Caco-2 (cell line): ENCODE measurements at places on chromosomes 11 and 22.
A peak's percentile ranks its signal among the peaks of the same experiment; 100 is the strongest.

GRCh38 chr11:111672949-111673348 lies 70.7 kb downstream of the SIK2 start:
- no peak overlapping the region for H3K4me3 ChIP-seq
- peaks cover 10% of the 10 kb centered on the region for H3K36me3 ChIP-seq
- no peaks in the 10 kb centered on the region for H3K27me3 ChIP-seq
- no peak overlapping the region for H3K27ac ChIP-seq
- no peak for DNase-seq
- H3K4me1 ChIP-seq, result peaks cover 9% of the 10 kb centered on the region; the same call in 1 of the 2 replicates

DNA sequence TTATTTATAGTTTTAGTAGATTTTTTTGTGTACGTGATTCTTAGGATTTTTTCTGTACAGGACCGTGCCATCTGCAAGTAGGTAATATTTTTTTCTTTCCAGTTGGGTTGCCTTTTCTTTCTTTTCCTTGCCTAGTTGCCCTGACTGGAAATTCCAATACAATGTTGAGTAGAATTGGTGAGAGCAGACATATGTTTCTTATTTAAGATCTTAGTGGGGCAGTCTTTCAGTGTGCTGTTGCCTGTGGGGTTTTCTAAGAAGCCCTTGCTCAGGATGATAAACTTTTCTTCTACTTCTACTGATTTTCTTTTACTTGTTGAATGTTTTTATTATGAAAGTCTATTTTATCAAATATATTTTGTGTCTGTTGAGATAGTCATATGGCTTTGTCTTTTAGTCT lies 33.0 kb downstream of the ATXN10 start:
- H3K4me1 ChIP-seq, result no peaks in the 10 kb centered on the region
- H3K27me3 ChIP-seq, result no peaks in the 10 kb centered on the region
- no peak overlapping the region for H3K27ac ChIP-seq
- no peak for DNase-seq

- no peaks in the 10 kb centered on the region for H3K4me1 ChIP-seq
- H3K4me3 ChIP-seq, result no peak overlapping the region
- H3K27me3 ChIP-seq, result no peaks in the 10 kb centered on the region
- no peak for DNase-seq
- H3K36me3 ChIP-seq, result no peaks in the 10 kb centered on the region
These were observed 15.2 kb downstream of the KIF18A start for GRCh38 chr11:28092786-28093185.

DNA sequence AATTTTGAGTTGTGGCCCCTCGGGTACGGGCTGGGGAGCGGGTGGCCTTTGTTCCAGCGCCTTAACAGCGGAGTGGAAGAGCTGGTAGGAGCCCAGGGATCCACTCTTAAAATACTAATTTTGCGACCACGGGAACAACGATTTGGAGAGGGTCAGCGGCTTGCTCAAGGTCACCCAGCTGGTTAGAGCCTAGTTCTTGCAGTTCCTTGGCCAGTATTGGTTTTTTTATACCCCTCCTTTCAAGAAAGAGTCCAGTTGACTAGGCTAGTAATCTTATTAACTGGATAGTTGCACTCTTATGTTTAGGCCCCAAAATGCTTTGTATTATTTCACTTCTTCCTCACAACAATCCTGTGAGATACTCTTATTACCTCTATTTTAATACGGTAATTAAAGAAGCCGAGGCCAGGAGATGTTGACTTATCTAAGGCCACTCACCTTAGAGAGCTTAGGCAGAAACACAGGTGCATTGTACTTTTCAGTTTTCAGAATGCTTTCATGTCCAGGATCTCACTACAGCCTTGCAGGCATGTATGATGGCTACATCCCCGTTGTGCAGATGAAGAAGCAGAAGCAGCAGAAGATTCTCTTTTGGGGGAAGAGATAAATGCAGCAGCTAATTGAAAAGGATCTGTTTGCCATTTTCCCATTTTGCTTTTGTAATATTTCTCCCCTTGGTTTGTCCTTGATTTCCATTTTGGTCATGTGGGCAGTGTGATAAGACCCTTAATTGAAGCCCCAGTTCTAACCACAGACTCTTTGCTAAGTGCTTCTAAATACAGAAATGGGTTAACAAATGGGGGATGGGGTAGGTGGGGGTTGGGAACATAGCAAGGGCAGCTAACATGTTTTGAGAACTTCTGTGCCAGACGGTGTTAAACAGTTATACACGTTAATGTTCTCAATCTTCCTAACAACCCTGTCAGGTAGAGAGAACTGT lies 1.4 kb downstream of the SREBF2 start:
- H3K27me3 ChIP-seq, result no peaks in the 10 kb centered on the region
- H3K36me3 ChIP-seq, result peaks cover 2% of the 10 kb centered on the region
- H3K4me3 ChIP-seq, result peak overlapping the region; percentile 94
- no peak for DNase-seq
- peak overlapping the region; percentile 95 for H3K27ac ChIP-seq

DNA sequence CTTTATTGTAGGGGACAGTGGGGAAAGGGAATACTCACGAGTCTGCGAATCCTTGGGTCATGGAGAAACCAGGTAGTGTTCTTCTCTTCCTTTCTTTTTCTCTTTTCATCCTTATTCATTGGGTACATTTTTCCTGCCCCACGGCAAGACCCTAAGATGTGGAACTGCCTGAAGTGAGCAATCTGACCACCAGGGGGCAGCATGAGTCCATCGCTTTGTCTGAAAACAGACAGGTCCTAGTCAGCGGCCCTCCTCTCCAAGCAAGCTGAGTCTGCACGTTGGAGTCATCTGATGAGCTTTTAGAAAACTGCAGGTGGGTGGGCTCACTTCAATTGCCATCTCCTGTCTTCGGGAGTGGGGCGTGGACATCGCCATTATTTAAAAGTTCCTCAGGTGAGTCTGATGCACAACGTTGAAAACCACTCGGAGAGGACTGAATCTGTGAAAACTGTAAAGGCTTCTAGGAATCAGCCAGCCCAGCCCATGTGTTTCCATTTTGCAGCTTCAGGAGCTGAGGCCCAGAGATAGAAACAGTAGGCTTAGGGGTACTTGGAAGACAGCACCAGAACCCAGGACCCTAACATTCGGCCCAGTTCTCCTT lies 34.0 kb upstream of the FBXO3 start:
- no peaks in the 10 kb centered on the region for H3K36me3 ChIP-seq
- no peaks in the 10 kb centered on the region for H3K4me1 ChIP-seq
- peak; percentile 90 for DNase-seq
- no peaks in the 10 kb centered on the region for H3K27me3 ChIP-seq

DNA sequence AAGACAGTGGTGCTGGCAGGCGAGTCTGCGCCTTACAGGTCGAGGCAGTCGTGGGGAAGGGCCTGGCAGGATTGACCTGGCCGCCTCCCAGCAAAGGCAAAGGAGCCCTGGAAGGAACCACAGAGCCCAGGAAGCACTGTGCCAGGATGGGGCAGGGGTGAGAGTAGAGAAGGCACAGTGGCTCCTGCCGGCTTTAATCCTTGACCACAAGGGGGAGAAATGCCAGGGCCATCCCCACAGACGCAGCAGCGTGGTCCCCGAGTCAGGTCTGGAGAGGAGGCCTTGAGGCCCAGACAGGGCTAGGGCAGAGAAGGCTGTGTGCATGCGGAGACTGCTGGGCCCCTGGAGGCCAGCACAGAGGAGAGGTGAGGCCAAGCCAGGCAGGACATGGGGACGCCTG lies 9.9 kb upstream of the NDUFS8 start:
- H3K27ac ChIP-seq, result no peak overlapping the region
- peak; percentile 57 for DNase-seq
- no peaks in the 10 kb centered on the region for H3K36me3 ChIP-seq
- no peak overlapping the region for H3K4me3 ChIP-seq
- no peaks in the 10 kb centered on the region for H3K27me3 ChIP-seq

DNA sequence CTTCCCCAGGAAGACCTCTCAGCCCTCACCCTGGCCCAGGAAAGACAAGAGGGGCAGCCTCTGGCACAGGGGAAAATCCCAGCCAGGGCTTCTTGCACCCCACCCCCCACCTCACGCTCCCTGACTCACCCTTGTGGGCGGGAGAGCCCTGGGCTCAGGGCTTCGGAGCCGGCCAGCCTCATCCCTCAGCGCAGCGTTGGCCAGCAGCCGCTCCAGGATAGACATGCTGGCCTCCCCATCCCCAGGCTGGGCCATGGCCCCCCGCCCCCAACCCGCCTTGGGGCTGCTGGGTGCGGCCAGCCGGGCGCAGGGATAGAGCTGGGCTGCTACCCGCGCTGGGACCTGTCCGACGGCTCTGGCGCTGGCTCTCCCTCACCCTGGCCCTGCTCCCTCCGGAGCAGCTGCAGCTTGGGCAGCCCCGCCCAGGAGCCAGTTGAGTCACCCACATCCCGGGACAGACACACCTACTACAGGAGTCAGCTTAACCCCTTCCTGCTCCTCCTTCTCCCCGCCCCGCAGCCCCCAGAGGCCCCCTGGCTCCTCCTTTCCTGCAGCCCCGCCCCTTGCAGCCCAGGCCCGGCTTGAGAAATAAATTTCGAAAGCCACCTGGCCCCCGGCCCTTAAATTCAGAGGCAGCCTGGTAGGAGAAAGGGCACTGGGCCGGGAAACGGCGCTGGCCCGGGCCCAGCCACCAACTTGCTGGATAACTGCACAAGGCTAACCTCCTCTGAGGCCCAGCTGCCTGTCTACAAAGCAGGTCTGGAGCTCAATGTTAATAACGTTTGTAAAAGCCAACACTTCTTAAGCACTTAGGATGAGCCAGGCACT lies 13.4 kb downstream of the TNKS1BP1 start:
- H3K4me1 ChIP-seq, result peaks cover 40% of the 10 kb centered on the region
- H3K27me3 ChIP-seq, result no peaks in the 10 kb centered on the region
- peak overlapping the region; percentile 55 for H3K4me3 ChIP-seq
- DNase-seq, result peak; percentile 96

GRCh38 chr11:113615773-113616172 lies 90.3 kb downstream of the TMPRSS5 start:
- H3K4me1 ChIP-seq, result peaks cover 9% of the 10 kb centered on the region
- no peak for DNase-seq
- no peak overlapping the region for H3K27ac ChIP-seq
- no peaks in the 10 kb centered on the region for H3K36me3 ChIP-seq

DNA sequence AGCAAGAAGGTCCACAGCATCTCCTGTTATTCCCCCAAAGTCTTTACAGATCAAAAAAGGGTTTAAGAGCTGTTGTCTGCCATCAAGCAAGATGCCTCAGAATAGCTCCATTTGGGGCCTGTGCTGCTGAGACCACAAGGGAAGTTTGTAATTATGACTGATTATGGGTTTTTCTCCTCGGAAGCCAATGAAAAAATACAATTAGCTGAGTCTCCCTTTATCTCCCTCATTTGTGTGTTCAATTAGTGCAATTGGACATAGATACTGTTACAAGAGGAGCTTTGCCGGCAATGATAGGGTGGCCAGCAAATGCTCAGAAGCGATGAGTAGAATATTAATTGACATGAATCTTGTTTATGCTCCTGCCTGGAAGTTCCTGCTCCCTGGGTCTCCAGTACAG lies 83.7 kb downstream of the COMMD9 start:
- H3K27ac ChIP-seq, result no peak overlapping the region
- DNase-seq, result no peak
- no peaks in the 10 kb centered on the region for H3K36me3 ChIP-seq
- H3K27me3 ChIP-seq, result no peaks in the 10 kb centered on the region
- no peak overlapping the region for H3K4me3 ChIP-seq
- no peaks in the 10 kb centered on the region for H3K4me1 ChIP-seq

- no peaks in the 10 kb centered on the region for H3K36me3 ChIP-seq
- H3K27me3 ChIP-seq, result no peaks in the 10 kb centered on the region
- peak; percentile 52 for DNase-seq
- H3K4me3 ChIP-seq, result no peak overlapping the region
These were observed 108.2 kb downstream of the SLC36A4 start for GRCh38 chr11:93089474-93090102.

GRCh38 chr22:23176645-23177027 lies 3.7 kb upstream of the BCR start:
- peak overlapping the region; percentile 60 for H3K27ac ChIP-seq
- H3K4me3 ChIP-seq, result no peak overlapping the region
- H3K36me3 ChIP-seq, result no peaks in the 10 kb centered on the region
- no peaks in the 10 kb centered on the region for H3K27me3 ChIP-seq
- DNase-seq, result no peak

DNA sequence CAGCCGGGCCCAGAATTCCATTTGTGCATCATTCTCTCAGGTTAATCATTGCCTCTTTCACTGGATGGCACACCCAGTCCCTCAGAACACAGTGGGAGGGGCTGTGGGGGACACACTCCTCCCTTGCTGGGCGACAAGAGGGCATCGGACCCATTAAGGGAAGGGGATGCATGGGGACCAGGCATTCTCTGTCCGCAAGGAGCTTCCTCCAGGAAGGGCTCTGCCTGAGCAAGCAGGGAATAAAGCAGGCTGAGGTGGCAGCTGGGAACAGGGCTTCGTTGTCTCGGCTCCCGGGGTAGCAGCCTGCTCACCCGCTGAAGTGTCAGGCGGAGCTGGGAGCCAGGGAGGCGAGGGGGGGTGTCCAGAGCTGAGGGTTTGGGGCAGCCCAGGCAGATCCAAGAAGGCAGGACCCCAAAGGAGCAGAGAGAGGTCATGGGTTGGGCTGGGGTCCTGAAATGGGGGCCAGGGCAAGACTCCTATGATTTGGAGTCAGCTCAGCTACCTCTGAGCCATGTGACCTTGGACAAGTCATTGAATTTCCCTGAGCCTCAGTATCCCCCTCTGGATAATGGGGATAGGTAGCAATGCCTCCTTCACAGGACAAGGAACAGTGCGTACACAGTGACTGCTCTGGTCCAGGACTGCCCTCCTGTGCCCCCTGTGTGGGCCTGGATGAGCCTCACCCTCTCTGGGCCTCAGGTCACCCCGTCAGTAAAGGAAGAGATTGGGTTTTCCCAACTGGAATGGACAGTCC lies 1.4 kb downstream of the GAL3ST1 start:
- H3K4me1 ChIP-seq, result peaks cover 31% of the 10 kb centered on the region
- H3K27ac ChIP-seq, result peak overlapping the region; percentile 90
- H3K36me3 ChIP-seq, result peaks cover 2% of the 10 kb centered on the region; the same call in 1 of the 2 replicates
- peak overlapping the region; percentile 73; the same call in 1 of the 2 replicates for H3K4me3 ChIP-seq

GRCh38 chr11:35007277-35007676 lies 90.9 kb downstream of the PDHX start:
- no peaks in the 10 kb centered on the region for H3K36me3 ChIP-seq
- no peaks in the 10 kb centered on the region for H3K27me3 ChIP-seq
- H3K27ac ChIP-seq, result no peak overlapping the region
- peaks cover 38% of the 10 kb centered on the region for H3K4me1 ChIP-seq
- no peak for DNase-seq
- no peak overlapping the region for H3K4me3 ChIP-seq

- peaks cover 4% of the 10 kb centered on the region for H3K36me3 ChIP-seq
- peak overlapping the region; percentile 100 for H3K27ac ChIP-seq
- no peak for DNase-seq
- peak overlapping the region; percentile 76 for H3K4me3 ChIP-seq
- H3K4me1 ChIP-seq, result peaks cover 20% of the 10 kb centered on the region
These were observed 321 bp downstream of the RHBDD3 start for GRCh38 chr22:29267462-29267857.

- H3K27me3 ChIP-seq, result no peaks in the 10 kb centered on the region
- no peak overlapping the region for H3K27ac ChIP-seq
- no peak overlapping the region for H3K4me3 ChIP-seq
- H3K36me3 ChIP-seq, result no peaks in the 10 kb centered on the region
- peak; percentile 55 for DNase-seq
- no peaks in the 10 kb centered on the region for H3K4me1 ChIP-seq
These were observed 4.9 kb upstream of the CNTN5 start for GRCh38 chr11:99015634-99016454.

- no peaks in the 10 kb centered on the region for H3K27me3 ChIP-seq
- DNase-seq, result no peak
- no peaks in the 10 kb centered on the region; the same call in 1 of the 2 replicates for H3K36me3 ChIP-seq
- H3K4me3 ChIP-seq, result no peak overlapping the region
These were observed 34.1 kb upstream of the IL18BP start for GRCh38 chr11:71964641-71965040.
